Natural killer cell (primary cell): ENCODE measurements at places on chromosomes 6 and 20.
A peak's percentile ranks its signal among the peaks of the same experiment; 100 is the strongest.

GRCh38 chr6:27279513-27280063, 32.1 kb downstream of the PRSS16 start:
- H3K27me3 ChIP-seq = peaks cover 79% of the 10 kb centered on the region
- DNase-seq = no peak
- no peaks in the 10 kb centered on the region for H3K4me1 ChIP-seq
- no peaks in the 10 kb centered on the region for H3K36me3 ChIP-seq

DNA sequence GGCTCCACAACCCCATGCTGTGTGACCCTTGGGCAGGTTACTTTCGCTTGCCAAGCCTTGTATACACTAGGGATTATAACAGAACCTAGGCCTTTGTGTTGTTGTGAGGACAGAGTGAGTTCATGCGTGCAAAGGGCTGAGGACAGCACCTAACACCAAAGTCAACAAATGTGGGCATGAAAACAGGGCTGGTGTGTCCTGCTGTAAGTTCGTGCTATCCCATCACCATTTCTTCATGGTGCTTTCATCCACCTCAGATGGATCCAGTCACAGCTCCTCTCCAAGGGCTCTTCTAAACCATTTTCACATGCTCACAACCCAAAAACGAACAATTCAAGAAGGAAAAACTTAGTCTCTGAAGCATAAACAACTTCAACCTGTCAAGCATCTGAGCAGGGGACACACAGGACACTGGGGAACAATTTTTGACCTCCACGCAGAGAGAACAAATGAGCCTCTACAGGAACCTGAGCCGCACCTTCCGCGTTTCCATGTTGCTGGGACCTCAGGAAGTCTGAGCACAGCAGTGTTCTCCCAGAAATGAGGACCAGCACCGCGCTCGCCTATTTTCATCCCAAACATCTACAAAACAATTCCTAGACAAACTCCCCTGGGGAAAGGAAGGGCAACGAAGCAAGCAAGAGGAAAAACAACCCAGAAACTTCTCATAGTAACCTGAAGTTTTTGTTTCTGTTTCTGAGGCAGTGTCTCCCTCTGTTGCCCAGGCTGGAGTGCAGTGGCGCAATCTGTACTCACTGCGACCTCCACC, 3.1 kb downstream of the LRP11 start:
- DNase-seq = no peak
- no peak overlapping the region for H3K4me3 ChIP-seq
- H3K4me1 ChIP-seq = peaks cover 13% of the 10 kb centered on the region
- H3K27ac ChIP-seq = no peak overlapping the region

GRCh38 chr6:45398075-45398813, 20.5 kb upstream of the SUPT3H start:
- H3K27me3 ChIP-seq = peaks cover 3% of the 10 kb centered on the region
- no peak overlapping the region for H3K27ac ChIP-seq
- DNase-seq = no peak
- no peaks in the 10 kb centered on the region for H3K4me1 ChIP-seq
- H3K36me3 ChIP-seq = no peaks in the 10 kb centered on the region

- no peak overlapping the region for H3K27ac ChIP-seq
- peaks cover 2% of the 10 kb centered on the region for H3K4me1 ChIP-seq
- no peaks in the 10 kb centered on the region for H3K27me3 ChIP-seq
Observed at GRCh38 chr6:105604587-105604884, 201.7 kb upstream of the PREP start.

GRCh38 chr6:11381801-11382513, 149.5 kb upstream of the NEDD9 start:
- no peaks in the 10 kb centered on the region for H3K27me3 ChIP-seq
- H3K27ac ChIP-seq = peak overlapping the region; percentile 90
- DNase-seq = peak; percentile 66
- peak overlapping the region; percentile 77 for H3K4me3 ChIP-seq
- peaks cover 43% of the 10 kb centered on the region for H3K4me1 ChIP-seq
- peaks cover 14% of the 10 kb centered on the region for H3K36me3 ChIP-seq
